ENCODE measurements at places on chromosomes 16 and 17.

GRCh38 chr16:2361129-2361528 lies 20.6 kb upstream of the ABCA3 start:
- no peak for DNase-seq

GRCh38 chr16:31108794-31109558 lies 790 bp downstream of the BCKDK start:
- DNase-seq, result no peak

DNA sequence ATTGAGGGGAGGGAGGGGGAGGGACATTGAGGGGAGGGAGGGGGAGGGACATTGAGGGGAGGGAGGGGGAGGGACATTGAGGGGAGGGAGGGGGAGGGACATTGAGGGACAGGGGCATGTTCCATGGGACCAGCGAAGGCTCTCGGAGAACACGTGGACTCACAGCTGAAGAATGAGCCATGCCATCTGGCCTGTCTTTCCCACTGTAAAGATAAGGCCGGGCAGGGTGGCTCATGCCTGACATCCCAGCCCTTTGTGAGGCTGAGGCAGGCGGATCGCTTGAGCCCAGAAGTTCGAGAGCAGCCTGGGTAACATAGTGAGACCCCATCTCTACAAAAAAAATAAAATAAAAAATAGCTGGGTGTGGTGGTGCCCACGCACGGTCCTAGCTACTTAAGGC lies 32.5 kb downstream of the RPH3AL start:
- no peak for DNase-seq

DNA sequence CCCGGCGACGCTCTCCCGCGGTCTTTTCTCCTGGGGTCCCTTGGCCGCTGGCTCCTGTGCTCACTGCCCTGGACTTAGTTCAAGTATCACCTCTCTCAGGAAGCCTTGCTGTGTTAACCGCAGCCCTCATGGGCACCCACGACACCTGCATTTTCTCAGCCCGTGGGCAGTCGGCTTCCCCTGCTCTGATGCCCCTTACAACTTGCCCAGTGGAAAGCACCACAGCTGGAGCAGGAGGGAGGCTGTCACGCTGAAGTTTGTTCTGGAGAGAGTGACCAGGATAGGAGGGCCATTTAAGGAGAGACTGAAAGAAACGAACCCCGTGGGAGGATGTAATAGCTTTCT lies 395 bp downstream of the STXBP4 start:
- no peak for DNase-seq

DNA sequence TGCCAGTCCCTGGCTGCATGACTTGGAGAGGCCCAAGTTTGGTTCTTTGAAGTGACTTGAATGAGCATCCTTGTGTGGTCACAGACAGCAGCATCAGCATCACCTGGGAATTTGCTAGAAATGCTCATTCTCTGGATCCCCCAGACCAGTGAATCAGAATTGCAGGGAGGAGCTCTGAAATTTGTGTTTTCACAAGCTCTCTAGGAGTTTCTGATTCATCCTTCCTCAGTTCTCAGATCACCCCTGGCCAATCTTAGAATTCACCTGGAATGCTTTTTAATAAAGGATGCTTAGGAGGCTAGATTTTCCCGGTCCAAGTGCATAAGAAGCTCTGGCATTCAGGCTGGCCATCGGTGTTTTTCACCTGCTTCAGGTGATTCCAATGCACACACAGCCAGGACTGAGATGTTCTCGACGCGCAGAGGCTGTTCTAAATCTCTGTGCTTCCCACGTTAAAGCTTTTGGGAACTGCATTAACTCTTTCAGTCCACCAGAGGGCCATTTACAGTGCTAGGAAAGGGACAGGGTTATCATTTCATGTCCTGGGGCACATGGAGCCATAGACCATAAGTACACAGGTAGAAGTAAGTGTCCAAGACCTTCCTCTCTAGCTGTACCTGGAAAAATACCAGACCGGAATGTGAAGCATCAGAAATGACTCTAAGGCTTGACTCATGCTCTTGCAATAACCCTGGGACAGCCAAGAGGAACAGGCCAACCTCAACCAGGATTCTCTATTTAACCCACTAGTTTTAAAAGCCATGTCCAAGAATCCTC lies 85.7 kb upstream of the XYLT1 start:
- DNase-seq, result no peak

GRCh38 chr17:37081287-37081686 lies 132.5 kb downstream of the AATF start:
- no peak for DNase-seq

DNA sequence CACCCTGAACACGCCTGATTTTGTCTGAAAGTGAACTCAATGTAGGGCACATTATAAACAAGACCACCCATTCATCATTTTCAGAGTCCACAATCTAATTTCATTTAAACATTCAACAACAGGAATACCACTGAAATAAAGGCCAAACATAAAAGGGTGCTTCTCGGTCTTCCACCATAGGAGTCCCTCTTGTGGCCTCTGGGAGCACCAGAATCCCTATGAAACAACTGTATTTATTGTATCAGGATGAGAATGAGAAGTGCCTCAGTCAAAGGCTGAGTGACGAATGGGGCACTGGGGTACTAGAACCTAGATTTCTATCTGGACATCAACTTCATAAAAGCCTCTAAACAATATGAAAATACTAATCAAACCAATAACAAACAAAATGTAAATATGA lies 40.4 kb downstream of the NXPH3 start:
- no peak for DNase-seq

DNA sequence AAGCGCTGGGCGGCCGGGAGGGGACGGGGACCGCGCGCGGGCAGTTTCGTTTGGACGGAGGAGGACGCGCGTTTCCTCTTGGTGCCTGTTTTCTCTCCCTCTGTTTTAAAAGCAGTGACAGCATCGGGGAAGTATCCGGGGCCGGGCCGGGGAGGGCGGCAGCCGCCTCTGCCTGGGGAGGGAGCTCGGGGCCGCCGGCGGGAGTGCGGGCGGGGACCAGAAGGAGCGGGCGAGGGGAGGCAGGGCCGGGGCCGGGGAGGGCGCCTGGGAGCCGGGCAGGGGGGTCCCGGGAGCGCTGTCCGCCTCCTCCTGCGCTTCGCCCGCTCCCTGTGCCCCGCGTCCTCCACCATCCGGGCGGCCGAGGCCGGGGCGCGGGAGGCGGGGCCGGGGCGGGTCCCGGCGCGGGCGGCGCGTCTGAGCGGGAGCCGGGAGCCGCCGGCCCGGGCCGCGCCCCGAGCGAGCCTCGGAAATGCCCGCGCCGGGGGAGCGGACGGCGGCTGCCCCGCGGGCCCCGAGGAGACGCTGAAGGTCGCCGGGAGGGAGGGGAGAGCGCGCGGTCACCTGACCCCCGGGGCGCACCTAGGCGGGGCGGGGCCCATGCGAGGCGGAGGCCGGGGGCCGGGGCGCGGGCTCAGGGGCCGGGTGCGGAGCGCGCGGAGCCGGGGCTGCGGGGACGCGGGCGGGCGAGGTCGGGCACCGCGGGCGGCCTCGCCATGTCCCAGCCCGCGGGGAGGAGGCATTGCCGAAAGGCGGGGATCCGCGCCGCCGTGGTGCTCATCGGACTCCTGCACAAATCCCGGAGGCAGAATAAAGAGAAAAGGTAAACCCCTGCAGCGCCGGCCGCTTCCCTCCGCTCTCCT lies 57.3 kb downstream of the RAP1GAP2 start:
- DNase-seq, result peak; percentile 7

GRCh38 chr16:67504031-67505021 lies 21.0 kb upstream of the AGRP start:
- no peak for DNase-seq

DNA sequence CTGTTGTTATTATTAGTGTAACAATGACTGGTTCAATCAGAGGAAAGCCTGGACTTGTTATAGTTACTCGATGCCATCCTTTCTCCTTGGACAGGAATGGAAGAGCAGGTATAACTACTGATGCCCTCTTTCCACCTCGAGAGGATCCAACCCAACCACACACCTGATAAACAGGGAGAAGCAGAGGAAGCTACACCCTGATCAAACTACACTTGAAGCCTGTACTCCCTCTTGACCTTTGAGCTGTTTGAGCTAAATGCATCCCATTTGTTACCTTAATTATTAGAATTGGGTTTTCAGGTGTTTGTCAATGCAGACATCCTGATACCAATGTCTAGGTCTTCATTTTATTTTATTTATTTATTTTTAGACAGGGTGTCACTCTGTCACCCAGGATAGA lies 23.7 kb upstream of the HLF start:
- no peak for DNase-seq

DNA sequence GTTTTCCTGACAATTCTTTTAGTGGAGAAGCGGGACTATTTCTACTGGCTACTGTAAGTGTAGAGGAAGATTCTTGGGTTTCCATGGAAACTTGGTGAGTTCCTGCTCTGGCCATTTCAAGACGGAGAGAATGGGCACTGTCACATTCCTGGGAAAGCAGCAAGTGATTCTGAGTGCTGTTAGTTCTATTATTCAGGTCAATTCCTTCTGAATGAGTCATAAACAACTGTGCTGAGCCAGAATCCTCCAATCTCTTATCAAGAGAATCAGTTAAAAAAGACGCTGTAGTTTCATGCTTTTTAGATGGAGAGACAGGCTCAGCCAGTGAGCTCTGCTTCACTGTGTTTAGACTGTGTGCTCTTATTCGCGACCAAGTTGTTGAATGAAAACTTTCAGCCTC lies 19.6 kb downstream of the AKAP10 start:
- DNase-seq, result no peak

- DNase-seq, result no peak
Measured at GRCh38 chr16:9763505-9763904, 418.7 kb downstream of the GRIN2A start.

DNA sequence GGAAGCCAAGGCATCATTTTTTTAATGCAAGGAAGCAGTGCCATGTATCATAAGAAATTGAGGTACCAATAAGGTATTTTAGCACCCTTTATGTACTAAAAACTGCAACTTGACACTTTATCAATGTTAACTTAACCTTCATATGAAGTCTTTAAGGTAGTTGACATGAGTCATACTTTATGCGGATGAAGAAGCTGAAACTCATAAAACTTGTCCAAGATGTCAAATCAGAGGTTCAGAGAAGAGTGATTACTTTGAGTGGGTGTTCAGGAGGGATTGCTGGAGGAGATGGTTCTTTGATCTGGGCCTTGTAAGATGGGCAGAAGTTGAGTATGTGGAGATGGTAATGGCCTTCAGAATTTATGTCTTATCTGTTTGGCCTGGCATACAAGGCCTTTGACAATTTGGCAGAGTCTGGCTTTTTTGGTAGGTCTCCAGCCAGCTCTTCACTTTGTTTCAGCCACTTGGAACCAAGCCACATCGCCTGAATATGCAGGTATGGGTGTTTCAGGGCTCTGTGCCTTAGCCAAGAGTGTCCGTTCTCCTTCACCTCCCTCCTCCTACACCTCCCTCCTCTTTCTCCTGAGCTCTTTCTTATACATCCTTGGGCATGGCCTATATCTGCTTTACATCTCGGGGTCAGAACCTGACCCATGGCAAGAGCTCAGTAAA lies 23.7 kb downstream of the YPEL2 start:
- DNase-seq, result no peak

- DNase-seq, result no peak
Measured at GRCh38 chr17:5838661-5839300, 231.4 kb upstream of the WSCD1 start.

DNA sequence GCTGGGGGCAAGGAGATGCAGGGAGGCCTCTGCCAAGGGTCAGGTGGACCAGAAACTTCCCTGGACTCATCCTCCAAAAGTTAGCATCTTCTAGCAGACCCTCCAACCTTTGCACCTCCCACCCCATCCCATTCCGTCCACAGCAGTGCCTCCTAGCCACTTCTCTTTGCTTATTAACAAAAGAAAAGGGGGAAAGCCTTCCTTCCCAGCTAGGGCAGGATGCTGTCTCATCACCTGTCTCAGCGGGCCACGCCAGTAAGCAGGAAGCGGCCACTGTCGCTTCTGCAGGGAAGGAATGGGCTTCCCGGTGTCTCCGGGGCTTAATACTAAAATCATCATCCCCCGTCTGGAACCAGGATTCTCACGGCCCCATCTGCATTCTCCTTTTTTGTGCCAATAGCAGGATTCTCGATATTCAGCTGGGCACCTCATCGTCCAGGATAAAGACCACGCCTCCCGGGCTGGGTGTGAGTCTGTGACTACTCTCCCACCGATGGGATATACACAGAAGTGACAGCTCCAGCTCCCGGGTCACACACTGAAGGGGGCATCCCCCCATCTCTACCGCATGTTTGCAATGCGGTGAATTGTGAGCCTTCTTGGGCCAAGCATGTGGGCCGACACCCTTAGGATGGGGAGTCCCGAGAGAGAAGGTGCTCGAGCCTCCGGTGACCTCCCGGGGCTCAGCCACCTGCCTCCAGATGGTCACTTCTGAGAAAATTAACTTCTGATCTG lies 15.5 kb upstream of the RBFOX3 start:
- no peak for DNase-seq

GRCh38 chr17:3003296-3004149 lies 59.9 kb downstream of the OR1D5 start:
- DNase-seq, result no peak

GRCh38 chr16:14669776-14670175 lies 24.3 kb downstream of the PLA2G10 start:
- DNase-seq, result no peak

DNA sequence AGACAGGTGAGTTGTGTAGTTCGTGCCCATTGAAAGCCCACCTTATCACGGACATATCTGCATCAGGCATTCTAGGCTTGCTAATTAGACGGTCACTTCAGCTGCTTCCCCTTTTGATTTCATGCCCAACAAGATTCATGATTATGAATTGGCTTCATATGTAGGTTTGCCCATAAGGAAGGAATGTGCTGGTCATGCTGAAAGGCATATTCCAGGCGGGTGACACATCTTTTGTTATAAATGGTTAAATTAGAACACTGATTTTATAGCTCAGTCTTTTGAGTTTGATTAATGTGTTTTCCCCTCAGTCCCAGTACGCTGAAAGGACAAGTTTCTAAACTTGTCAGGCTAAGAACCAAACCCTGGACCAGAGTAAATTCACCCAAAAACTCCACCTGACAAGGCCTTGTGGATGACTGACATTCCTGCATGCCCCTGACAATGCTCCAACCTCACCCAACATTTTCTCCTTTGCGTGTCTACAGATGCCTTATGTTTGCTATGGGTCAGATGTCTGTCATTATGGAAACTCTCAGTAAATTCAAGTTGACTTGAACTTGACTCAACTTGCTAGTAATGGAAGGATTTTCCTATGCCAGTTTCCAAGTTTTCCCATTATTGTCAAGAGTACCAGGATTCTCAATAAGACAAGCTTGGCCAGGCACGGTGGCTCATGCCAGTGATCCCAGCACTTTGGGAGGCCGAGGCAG lies 421.9 kb downstream of the PMP22 start:
- DNase-seq, result no peak

DNA sequence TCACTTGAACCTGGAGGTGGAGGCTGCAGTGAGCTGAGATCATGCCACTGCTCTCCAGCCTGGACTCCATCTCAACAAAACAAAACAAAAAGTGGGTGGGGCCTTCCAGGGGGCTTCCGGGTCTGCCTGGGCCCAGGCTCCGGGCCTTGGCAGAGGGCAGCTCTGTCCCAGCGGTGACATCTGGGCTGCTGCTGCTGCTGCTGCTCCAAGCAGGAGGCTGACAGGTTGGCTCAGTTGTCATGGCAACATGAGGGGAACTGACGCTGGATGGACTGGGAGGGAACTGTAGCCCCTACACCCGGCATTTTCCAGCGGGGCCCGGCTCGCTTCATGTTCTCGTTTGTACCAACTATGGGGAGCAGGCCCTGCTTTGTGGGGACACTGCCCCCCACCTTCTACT lies 4.0 kb downstream of the BAIAP3 start:
- no peak for DNase-seq

- DNase-seq, result no peak
Measured at GRCh38 chr16:35154627-35155026, 1695.2 kb downstream of the TP53TG3F start.
